ENCODE measurements at places on chromosomes 12 and 14.

- no peak for DNase-seq
Observed at GRCh38 chr14:78005325-78005724, 164.8 kb upstream of the NRXN3 start.

- DNase-seq = no peak
Observed at GRCh38 chr14:66401449-66402095, 84.6 kb upstream of the CCDC196 start.

GRCh38 chr12:115687094-115687493, 590.4 kb downstream of the MED13L start:
- no peak for DNase-seq

DNA sequence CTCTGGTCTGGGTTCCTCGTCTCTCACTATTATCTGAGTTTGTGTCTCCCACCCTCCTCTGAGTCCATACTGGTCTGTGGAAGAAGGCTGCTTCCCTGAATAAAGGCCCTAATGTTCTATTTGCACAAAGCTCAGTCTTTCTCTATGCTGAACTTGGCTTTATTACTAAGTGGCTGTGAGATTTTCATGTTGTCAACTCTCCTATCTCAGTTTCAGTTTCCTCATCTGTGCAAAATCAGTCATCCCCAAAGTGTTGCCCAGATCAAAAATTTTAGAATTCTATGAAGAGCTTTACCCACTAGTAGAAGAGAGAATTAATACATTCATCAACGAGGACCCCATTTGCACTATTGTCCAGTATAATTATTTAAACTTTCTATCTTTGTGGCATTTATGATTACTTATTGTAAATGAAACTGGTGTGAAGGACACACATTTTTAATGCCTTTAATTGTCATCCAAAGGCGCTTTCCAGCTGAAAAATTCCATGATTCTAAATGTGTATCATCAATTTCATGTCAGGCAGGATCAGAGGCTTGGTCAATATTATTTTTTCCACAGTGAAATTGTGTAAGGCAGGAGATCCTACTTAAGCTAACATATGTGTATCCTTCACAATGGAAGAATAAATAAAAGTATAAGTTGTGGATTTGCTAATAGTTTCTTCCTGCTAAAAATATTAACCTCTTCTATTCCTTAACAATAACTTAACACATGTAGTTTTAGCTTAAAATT, 79.1 kb upstream of the EEA1 start:
- DNase-seq = no peak

- peak; percentile 53 for DNase-seq
Observed at GRCh38 chr14:20662968-20663732, 21.2 kb upstream of the RNASE4 start.

DNA sequence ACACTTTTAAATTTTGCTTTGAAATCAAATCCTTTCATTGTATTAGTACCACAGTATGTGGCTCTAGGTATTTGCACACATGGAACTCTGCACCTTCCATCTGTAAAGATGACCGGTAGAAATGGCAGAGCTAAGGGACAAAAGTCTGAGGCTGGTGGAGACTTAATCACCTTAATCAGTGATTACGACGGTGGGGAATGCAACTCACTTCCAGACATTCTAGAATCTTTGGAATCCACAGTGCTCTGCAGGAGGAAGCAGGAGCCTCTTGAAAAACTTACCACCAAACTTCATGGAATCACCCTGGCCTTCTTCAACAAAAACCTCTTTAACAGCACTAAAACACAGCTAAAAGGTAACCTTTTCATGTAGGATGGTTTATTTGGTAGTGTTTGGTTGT, 3.9 kb upstream of the DACT1 start:
- DNase-seq = no peak

DNA sequence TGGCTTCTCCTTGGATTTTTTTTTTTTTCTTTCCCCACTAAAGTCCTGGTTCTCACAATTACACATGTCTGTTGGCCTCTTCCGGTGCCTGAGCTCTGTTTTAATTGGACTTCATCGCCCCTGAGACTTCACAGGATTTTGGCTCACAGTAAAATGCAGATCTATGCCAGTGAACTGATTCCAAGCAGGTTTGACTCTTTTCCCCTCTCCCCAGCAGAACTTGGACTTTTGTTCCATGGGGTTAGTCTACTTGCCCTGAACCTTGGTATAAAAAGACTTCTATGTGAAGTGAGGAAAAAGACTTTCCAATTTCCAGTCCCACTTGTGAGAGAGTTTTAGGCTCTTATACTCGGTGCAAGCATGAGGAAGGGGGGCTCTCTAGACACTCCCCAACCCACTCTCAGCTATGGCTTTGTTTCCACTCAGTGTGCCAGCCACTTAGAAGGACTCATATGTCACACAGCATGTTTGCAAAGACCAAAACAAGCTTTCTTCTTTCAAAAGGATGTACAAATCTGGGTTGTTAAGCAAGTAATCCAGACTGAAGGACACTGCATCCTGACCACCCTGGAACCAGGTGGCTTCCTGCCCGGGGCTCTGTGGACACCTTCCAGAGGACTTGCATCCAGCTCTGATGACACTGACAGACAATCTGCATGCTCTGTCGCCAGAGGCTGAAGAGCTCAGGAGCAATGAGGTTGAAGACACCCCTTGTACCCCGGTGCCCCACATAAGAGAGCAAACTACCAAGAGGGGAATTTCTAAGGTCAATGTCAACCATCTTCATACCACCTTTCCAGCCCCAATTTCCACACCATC, 221.9 kb upstream of the EGLN3 start:
- no peak for DNase-seq

DNA sequence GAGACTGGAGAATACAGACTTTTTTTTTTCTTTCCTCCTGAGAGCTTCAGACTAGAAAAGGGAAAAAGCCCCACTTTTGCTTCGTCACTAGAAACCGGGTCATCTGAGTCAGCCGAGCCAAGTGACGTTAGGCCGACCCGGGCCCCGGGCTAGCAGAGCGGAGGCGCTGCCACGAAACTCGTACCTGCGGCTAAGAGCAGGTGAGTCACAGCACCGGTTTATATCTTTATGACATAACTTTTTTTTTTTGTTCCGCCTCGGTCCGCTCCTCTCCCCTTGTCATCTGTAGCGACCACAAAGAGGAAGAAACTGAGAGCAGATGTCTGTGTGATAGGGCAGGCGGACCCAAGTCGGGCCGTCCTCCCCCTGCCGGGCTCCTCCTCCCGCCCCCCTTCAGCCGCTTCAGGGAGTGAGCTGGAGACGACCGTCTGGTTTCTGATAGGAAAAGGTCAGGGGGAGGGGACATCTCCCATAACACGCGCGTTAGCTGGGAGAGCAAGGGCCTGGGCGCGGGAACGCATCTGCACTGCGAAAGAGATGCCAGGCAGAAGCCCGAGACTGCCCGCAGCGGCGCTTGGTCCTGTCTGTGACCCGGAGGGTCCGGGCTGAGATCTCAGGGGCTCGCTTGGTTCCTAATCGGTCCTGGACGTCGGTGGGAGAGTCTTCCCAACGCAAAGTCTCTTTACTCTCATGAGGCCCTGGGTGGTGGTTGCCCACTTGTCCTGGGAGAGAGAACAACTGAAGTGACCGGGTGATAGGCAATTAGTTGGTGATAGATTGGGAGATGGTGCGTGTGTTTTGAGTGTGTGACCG, 586 bp downstream of the TTC6 start:
- DNase-seq = peak; percentile 46

- DNase-seq = no peak
Observed at GRCh38 chr12:119994892-119995658, 6.0 kb downstream of the BICDL1 start.

DNA sequence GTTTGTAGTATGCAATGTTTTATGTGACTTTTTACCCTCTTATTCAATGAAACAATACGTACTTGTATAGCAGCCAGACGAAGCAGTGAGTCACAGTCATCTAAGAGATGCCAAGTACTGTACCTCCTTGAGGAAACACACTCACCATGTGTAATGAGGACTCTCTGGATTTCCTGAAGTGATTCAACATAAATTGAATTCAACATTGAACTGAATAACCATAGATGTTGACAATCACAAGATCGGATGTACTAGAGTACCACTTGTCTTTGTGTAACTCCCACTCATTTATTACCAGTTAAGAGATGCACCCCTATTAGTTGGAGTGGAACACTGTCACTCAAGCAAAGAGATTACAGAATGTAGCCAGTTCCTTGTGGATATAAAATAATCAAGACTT, 175.2 kb upstream of the HMGA2 start:
- DNase-seq = no peak

- no peak for DNase-seq
Observed at GRCh38 chr12:103652808-103653207, 65.7 kb downstream of the STAB2 start.

DNA sequence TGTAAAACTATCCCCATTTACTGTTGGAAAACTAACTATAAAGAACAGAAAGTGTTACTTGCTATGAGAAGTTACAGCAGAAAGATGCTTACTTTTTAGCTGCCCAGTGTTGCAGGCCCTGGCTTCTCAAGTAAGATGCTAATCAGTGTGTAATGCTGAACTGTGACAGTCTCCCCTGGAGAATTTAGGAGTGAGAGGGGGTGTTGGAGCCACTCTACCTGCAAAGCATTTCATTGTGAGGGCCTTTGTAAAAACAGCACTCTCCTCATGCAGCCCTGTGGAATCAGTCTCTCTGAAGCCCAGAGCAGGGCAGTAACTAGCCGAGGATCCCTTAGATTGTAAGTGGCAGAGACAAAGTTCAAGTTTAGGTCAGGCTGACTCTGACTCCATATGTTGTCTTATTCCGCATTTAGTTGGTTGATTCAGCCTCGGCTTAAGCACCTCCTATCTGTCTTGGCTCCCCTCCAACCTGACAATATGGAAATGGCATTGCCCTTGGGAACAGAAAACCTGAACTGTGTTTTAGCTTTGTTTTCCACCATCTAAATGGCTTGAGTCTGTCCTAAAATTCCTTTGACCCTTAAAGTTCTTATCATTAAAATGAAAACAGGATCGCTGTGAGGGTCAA, 141.3 kb downstream of the PRKCH start:
- no peak for DNase-seq

- DNase-seq = no peak
Observed at GRCh38 chr14:82238649-82239048, 705.0 kb upstream of the SEL1L start.

- DNase-seq = no peak
Observed at GRCh38 chr12:111069886-111070285, 149.5 kb upstream of the MYL2 start.

DNA sequence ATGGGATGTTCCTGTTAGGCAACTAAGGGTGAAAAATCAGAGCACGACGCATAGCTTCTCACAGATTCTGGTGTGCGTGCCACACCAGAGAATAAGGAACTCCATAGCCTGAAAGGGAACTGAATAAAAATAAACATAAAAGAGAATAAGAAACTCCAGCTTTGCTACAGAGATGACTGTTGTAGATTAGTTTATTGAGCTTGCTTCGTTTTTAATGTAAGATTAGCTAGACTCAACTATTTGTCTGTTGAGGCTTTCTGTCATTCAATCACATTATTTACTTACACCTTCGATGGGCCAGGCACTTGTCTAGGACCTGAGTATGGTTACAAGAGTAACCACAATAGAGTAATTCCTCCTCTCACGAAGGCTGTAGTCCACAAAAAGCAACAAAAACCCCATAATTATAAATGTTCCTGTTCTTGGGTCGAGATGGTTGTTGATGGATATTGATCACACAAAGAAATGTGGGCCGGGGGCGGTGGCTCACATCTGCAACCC, 807 bp upstream of the ZCCHC8 start:
- no peak for DNase-seq

- no peak for DNase-seq
Observed at GRCh38 chr12:100337299-100337698, 19.6 kb upstream of the SLC17A8 start.

GRCh38 chr14:80700601-80701000, 240.9 kb downstream of the CEP128 start:
- DNase-seq = no peak

DNA sequence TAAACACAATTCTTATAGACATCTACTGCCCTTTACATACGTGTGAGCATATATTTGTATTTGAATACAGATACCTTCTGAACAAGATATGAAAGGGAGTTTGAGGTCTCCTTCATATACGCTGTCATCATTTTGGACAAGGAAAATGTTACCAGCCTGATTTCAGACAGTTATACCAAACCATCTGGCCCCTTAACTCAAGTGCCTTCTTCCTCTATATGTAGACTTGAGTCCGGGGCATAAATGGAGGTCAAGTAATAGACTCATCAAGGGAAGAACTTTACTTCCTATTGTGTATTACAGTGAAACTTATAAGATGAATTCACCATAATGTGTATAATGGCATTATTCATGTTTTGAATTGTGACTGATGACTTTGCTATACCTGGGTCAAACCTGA, 52.2 kb downstream of the FAR2 start:
- DNase-seq = no peak

DNA sequence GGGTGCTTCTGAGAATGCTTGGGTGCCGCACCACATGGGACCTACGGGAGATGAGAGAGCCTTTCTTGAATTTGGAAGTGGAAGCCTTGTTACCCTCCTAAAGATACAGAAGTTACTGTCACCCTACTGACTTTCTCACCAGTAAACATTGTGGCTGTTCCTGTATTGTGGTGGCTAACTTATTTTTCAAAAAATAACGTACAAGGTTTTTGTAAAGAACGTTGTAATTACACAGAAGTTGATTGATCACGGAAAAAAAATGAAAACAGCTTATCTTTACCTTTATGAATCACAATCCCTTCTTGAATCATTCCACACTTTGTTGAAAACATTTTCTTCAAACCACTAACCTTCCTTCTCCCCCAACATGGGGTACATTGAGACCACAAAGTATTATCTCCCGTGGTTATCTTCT, 22.0 kb upstream of the PPFIBP1 start:
- no peak for DNase-seq

GRCh38 chr14:99420711-99421110, 59.9 kb downstream of the SETD3 start:
- DNase-seq = no peak

DNA sequence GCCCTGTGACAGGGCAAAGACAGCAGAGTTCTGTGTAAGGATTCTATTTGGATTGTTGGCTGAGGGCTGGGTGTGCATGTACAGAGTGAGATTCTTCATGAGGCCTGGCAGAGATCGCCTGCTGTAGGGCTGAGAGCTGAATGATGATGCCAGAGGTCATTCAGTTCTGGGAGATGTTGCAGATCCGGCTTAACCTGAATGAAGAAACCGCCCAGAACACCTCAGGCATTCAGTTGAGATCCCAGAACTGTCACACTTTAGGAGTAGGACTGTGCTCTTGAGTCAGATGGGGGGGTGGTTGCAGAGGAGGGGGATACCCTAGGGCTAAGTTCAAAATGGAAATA, 5.8 kb upstream of the EVL start:
- DNase-seq = no peak

Measured in stimulated activated CD4-positive, alpha-beta T cell treated with anti-CD3 and anti-CD28 coated beads, Interleukin-1b, Interleukin-23, amount 100 ng/mL, for 1 hour (primary cell).